Central memory CD4-positive, alpha-beta T cell (primary cell): ENCODE measurements at places on chromosomes 11 and 22.

DNA sequence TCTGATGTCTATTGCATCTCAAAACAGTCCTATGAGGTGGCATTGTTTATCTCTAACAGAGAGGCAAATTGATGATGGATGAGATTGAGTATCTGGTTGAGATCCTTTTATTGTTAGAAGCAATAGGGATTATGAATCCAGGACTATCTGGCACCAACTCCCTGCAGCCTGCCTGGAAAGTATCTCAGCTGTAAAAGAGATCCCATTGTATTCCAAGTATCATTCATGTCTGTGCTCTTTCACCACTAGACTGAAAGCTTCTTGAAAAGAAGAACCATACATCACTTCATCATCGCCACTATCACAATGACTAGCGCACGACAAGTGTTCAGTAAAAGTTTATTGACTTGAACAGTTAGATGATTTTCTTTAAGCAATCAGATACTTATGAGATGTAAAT, 41.9 kb upstream of the PCF11 start:
- no peak for DNase-seq

DNA sequence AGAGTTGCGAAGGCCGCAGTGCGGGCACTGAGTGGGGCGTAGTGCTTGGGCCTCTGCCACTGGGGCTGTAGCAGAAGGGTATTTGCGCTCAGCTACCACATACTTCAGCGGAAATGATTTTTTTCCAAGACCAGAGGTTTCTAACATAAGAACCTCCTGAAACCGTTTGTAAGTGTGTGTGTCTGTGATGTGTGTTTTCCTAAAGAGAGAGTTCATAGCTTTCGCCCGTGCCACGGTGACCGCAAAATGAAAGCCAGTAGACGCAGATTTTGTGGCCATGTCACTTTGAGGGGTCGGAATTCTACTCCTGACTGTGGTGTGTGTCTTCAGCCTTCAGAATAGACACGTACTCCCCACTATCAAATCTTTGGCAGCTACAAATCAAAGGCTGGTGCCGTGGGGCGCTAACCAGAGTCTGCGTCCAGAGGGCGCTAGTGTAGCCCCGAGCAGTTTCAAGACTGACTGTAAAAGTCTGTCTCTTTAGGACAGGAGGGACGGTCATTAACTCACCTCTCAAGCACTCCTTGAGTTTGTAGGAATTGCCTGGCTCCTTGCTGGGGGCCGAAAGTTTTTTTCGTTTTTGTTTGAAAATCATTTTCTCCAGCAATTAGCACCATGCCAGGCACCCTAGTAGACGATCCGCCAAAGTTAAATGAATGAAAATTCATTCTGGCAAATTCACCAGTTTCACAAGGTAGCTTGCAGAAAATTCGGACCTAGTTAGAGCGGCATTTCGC, 2.5 kb upstream of the CALCA start:
- DNase-seq: peak; percentile 36

- no peak for DNase-seq
Observed at GRCh38 chr22:19455585-19456370, 8.3 kb upstream of the C22orf39 start.

DNA sequence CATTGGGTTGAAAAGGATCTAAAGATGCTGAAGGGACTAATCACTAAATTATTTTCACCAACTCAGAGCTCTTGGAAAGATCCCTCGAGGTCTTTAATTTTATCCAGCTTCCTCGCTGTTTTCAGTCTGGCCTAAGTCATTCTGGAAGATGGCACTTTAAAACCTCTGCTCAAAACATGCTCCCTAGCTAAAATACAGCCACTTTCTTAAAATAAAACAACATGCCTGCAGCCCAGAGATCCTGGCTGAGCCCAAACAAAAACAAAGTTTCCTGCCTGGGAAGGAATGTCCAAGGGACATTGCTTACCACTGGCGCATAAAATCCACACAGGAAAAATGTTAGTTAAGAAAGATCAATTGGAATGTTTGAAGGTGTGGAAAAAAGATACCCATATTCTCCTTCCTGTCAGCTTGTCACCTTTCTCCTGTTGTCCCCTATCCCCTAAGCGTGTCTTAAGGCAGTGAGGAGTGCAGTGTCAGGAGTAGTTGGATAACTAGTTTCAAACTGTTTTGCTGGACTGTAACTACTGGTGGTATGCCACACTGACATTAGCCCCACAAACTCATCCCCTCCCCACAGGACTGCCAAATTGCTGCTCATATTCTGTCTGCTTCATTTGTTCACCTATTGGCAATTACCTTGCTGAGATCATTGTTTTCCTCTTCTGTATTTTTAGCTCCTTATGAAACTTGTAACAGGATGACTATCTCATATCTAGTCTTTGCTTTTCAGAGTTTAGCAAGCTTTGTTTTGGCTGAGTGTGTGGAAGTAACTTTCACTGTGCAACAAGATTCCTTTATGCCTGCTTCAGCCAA, 108.3 kb upstream of the SESN3 start:
- DNase-seq: no peak

GRCh38 chr11:34407121-34407813, 31.5 kb upstream of the CAT start:
- DNase-seq: no peak

GRCh38 chr11:45332276-45332934, 46.3 kb upstream of the SYT13 start:
- DNase-seq: peak; percentile 22

DNA sequence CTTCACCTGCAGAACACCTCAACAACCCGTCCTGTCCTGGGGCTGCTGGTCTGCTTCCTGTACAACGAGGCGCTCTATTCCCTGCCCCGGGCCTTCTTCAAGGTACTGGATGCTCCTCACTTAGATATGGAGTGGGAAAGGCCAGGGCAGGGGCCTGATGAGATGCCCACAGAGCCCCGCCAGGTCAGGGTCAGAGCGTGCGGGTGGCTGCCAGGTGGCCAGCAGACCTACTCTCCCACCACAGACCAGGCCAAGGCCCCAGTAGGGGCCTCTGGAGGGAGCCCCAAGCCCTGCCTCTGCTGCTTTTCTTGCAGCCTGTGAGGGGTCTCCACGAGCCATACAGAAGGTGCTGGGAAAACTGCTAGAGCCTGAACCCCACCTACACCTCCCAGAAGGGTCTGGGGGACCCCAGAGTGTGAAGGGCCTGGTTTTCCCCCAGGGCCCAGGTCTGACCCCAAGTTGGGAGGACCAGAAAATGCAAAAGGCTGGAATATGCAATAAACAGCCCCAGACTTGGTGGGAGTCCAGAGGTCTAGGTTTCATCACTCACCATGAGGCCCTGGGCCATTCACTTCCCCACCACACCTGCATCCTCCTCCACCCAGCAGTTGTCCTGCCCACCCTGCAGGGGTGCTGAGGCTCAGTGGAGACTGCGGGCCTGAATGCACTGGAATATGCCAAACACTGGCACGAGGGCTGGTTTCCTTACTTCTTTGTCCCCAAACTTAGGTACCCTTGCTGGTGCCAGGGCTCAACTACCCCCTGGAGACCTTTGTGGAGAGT, 14.7 kb downstream of the ZDHHC24 start:
- no peak for DNase-seq

- no peak for DNase-seq
Observed at GRCh38 chr11:60703374-60703773, 4.0 kb downstream of the MS4A8 start.

DNA sequence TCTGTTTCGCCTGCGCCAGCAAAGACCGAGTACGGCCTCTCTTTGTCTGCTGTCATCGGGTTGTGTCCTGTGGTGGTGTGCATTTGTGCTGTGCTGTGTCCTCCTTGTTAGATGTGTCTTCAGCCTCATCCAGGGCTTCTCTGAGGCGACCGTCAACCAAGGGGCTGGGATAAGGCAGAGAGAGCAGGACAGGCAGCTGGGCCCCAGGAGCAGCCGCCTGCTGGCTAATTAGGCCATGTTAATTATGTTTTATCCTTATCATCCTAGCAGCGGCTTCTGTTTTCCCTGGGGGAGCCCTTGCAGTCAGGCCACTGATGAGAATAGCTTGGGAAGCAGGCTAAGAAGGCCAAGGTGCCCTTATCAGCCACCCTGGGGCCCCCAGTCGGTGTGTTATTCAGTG, 40.7 kb upstream of the TTC12 start:
- no peak for DNase-seq

DNA sequence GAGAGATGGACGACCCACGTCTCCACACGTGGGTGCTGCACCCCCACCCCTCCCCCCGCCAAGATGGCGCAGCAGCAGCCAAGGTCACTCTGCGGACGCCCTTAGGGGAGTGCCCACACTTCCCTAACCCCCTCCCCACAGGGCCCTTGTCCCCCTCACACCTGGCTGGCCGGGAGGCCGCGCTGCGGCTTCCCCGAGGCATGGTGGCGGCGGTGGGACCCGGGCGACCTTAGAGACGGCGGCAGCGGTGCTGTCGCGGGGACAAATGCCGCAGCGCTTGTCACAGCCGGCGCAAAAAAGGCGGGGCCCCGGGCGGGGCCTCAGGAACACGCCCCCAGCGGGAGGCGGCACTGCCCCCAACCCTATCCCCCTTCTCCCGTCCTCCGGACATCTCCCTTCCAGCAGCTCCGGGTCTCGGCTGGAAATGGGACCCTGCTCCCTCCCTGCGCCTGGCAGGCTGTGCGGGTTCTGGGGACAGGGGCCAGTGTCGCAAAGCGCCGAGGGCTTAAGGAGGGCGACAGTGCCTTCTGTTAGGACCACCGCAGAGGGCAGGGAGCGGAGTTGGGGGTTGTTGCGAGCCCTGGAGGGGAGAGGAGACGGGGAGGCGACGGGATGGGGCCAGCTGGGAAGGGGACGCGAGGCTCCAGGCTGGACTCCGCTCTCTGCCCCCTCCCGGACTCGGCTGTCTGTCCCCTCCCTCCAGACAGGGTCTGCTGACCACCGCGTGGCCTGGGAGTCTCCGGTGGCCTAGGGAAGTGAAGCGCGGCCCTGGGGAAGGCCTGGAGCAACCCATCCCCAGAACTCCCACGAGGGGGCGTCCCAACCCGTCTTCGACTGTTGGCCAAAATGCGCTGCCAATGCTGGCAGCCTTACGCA, at the start of gene CHCHD10:
Gene CHCHD10 (minus strand): TSS at position 300 of the 876 bp plus-strand sequence. CDS start 98 bp downstream, at position 202.
- DNase-seq: peak; percentile 62

- DNase-seq: peak; percentile 8
Observed at GRCh38 chr11:130388607-130389205, 39.7 kb downstream of the ADAMTS8 start.

DNA sequence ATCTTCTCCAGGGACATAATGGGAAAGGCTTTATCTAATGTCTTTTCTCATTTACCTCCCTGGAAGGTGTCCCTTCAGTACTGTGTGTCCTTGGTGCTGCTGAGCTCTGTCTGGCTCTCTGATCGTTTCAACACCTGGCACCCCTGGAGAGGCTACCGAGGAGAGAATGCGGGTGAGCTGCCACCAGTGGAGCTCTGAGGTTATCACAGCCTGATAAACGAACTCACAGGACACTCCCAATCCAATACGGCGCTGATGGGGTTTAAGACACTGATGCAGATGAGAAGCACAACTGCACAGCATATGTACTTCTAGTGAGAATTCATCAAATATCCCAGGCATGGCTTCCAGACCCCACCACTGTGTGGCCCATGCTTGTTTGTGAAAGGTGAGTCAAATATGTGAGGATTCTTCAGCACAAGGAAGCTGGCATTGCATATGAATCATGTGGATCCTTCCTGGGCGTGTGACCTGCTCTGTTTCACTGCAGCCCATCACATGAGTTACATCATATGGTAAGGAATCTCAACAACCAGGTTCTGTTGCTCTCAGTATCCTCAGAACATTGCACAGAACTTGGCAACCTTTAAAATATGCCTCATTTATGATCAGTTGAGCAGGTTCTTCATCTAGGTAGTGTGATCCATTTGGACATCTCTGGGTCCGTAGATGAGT, 34.8 kb upstream of the VWA5A start:
- no peak for DNase-seq

DNA sequence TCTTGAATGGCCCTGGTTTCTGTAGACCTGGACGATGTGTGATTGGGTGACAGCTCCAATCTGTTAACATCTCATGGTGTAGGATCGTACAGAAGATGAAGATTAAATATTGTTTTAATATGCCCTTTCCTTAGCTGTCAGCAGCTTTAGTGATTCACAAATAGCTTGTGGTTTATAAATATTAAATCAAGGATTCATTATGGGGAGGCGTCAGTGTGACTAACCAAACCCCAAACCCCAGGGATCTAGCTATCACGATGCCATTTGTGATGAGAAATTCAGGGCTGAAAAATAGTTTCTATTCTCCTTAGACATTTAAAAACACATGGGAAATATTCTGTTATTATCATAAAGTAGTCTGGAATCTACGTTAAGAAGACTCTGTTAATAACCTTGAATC, 73.4 kb downstream of the NCAM1 start:
- no peak for DNase-seq

GRCh38 chr22:50229370-50229769, 15.5 kb downstream of the TUBGCP6 start:
- no peak for DNase-seq

DNA sequence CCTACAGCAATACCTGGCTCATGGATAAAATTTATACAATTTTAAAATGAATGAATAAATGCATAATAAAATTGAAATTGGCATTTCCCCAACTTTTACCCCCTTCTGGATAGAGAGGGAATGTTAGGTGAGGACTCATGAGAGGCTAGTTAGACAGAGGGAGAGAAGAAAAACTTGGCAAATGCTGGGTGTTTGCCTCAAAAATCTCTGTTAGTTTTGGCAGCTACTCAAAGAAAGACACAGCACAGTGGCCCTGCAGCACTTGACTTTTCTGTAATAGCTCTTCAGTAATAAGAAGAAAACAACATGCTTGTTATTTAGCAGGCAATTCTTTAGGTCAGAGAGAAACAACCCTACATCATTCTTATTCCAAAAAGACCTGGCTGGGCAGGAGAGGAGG, 20.7 kb upstream of the IZUMO1R start:
- no peak for DNase-seq

DNA sequence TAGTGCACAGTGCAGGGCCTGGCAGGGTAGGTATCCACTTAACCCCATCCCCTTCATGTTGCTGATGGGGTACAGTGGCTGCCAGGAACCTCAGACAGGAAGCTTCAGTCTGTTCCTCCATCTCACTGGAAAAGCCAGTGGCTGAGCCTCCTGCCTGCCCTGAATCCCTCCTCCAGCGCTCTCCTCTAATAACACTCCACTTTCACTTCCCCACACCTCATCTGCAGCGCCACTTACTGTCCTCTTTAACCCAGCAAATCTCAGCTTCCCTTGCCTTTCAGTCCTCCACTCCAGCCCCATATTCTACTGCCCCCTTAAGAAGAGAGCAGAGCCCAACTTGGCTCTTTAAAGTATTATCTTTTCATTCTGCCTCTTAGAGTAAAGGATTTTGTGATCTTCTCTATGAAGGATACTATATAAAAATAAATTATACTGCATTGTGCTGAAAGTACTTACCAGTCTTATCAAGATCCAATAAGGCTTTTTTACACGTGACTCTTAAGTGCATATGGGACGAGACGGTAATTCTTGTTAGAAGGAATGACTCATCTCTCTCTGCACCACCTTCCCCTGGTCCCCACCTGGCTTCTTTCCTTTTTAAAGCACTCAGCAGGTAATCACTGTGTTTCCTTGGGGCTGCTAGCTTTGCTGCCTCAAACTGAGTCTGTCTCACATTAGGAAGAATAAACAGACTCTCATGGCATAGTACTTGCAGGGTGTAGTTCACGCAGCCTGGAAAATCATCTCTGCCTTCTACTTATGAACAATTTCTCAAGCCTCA, 238.0 kb upstream of the NARS2 start:
- DNase-seq: no peak

GRCh38 chr11:9461760-9462134, 935 bp downstream of the ZNF143 start:
- DNase-seq: peak; percentile 6

GRCh38 chr22:29633514-29634312, 30.3 kb downstream of the NF2 start:
- DNase-seq: no peak
